Activated CD8-positive, alpha-beta T cell treated with anti-CD3 and anti-CD28 coated beads for 36 hours (primary cell): ENCODE measurements at places on chromosomes 7 and 10. TPM values are rescaled to one million over a fixed set of nuclear protein-coding genes. Genes with fewer than 3 reads are reported as not detected.
A peak's percentile ranks its signal among the peaks of the same experiment; 100 is the strongest.

- peak; percentile 49 for DNase-seq
- H3K4me1 ChIP-seq = peaks cover 21% of the 10 kb centered on the region
- H3K27me3 ChIP-seq = peaks cover 2% of the 10 kb centered on the region
- peak overlapping the region; percentile 82 for H3K27ac ChIP-seq
- H3K36me3 ChIP-seq = no peaks in the 10 kb centered on the region
These were observed 1.5 kb downstream of the FRAT1 start for GRCh38 chr10:97320480-97321031.

DNA sequence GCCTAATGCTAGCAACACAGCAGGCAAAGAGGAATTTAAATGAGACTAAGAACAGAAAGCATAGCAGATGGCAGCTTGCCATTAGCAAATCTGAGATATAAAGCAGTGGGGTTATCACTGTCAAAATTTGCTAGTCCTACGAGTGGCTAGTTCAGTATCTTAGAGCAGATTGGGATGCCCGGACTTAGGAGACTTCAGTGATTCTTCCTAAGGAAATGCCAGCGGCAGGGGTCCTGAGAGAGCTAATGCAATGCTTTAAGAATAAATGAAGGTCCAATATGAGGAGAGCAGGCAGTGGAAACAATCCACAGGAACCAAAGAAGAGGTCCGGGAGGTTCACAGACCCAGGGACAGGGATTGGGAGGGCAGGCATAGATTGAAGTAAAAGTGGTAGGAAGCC, 169.3 kb upstream of the NPSR1 start:
- no peak overlapping the region for H3K27ac ChIP-seq
- no peaks in the 10 kb centered on the region for H3K27me3 ChIP-seq
- no peaks in the 10 kb centered on the region for H3K4me1 ChIP-seq
- no peaks in the 10 kb centered on the region for H3K36me3 ChIP-seq
- no peak overlapping the region for H3K4me3 ChIP-seq
- DNase-seq = no peak

DNA sequence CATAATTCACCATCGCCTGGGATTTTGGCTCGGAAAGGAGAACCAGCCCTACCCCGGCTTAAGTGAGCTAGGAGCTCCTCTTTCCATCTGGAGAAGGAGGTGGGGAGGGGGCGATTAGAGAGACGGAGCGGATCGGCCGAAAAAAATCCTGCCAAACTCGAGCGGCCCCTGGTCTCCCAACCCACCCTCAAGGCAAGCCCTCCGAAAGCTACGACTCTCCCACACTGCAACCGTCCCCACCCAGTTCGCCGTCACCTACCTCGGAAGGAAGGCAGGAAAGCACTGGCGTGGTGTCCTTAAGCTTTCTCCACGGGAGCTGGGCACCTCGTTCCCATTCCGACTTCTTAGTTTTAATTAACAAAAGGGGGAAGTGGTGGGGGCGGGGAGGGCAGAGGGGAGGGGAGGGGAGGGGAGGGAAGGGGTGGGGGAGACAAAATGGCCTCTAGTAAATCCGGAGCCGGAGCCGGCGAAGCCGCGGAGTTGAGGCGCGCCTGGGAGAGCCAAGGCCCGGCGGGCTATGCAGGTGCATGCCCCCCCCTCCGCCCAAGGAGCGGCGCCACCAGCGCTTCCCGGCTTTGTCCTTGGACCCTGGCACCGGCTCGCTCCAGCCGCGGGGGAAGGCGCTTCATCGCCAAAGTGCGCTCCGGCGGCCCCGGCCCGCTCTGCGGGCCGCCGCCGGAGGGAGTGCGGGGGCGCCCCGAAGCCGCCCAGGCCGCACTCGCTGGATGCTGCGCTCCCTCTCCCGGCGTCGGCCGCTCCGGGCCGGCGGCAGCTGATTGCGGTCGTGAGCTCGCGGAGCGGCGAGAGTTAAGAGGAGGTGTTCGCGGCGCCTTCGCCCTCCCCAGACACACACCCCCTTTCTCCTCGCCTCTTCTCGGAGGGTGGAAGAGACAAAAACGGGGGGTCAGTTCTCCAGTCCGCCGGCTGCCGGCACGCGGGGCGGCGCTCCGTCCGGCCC, at the start of gene LRRC4:
Gene LRRC4 (minus strand): TSS at position 784 of the 958 bp plus-strand sequence. CDS start 797 bp downstream, outside the sequence.
- peak within 1 kb of the TSS; percentile 70 for H3K4me3 ChIP-seq
- H3K4me1 ChIP-seq = peaks cover 9% of the 10 kb centered on the region
- no peak within 1 kb of the TSS for H3K27ac ChIP-seq

- H3K27ac ChIP-seq = no peak overlapping the region
- no peak for DNase-seq
- peaks cover 67% of the 10 kb centered on the region for H3K27me3 ChIP-seq
- no peak overlapping the region for H3K4me3 ChIP-seq
- H3K4me1 ChIP-seq = peaks cover 9% of the 10 kb centered on the region
- H3K36me3 ChIP-seq = no peaks in the 10 kb centered on the region
These were observed 55.9 kb upstream of the MXI1 start for GRCh38 chr10:110151467-110151866.

- H3K4me1 ChIP-seq = no peaks in the 10 kb centered on the region
- H3K36me3 ChIP-seq = no peaks in the 10 kb centered on the region
- no peak overlapping the region for H3K27ac ChIP-seq
- peaks cover 2% of the 10 kb centered on the region for H3K27me3 ChIP-seq
- no peak overlapping the region for H3K4me3 ChIP-seq
These were observed 255.8 kb downstream of the GLRX3 start for GRCh38 chr10:130392031-130392430.

DNA sequence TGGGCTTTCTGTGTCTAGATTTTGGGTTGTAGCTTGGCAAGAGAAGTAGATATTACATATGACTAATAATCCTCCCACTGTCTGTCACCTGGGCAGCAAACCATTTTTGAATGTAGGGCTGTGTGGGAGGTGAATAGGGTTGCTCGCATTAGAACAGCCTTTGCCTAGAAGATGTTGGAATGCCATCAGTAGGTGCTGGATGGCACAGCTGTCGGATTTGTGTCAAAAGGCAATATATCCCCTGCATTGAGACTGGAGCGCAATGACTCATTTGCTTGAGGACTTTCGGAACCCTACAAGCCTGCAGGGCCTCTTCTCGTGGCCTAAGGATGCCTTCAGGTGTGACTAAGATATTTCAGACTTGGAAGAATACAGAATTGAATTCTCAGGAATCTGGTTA, 323.8 kb downstream of the GPR158 start:
- H3K4me1 ChIP-seq = no peaks in the 10 kb centered on the region
- no peaks in the 10 kb centered on the region for H3K27me3 ChIP-seq
- H3K36me3 ChIP-seq = no peaks in the 10 kb centered on the region
- no peak for DNase-seq

GRCh38 chr7:47480576-47481538, 101.1 kb downstream of the TNS3 start:
- no peak overlapping the region for H3K27ac ChIP-seq
- H3K36me3 ChIP-seq = no peaks in the 10 kb centered on the region
- H3K27me3 ChIP-seq = no peaks in the 10 kb centered on the region
- DNase-seq = peak; percentile 37
- no peak overlapping the region for H3K4me3 ChIP-seq
- peaks cover 16% of the 10 kb centered on the region for H3K4me1 ChIP-seq

GRCh38 chr7:72704894-72705293, 123.1 kb downstream of the TYW1B start:
- H3K27me3 ChIP-seq = no peaks in the 10 kb centered on the region
- H3K4me3 ChIP-seq = no peak overlapping the region
- peaks cover 31% of the 10 kb centered on the region for H3K36me3 ChIP-seq
- no peaks in the 10 kb centered on the region for H3K4me1 ChIP-seq
- no peak overlapping the region for H3K27ac ChIP-seq

HDAC9 gene
- total RNA-seq = 1.5 TPM
